ENCODE measurements at places on chromosomes 7 and 10.
A peak's percentile ranks its signal among the peaks of the same experiment; 100 is the strongest.

- DNase-seq: no peak
Observed at GRCh38 chr10:68752711-68753350, 31.8 kb downstream of the CCAR1 start.

GRCh38 chr7:31033674-31034300 lies 18.3 kb upstream of the ADCYAP1R1 start:
- no peak for DNase-seq

- peak; percentile 28 for DNase-seq
Observed at GRCh38 chr7:727104-727805, at the start of gene PRKAR1B. TSS of gene PRKAR1B (minus strand) at chr7:727281. CDS start at chr7:711505, 15,776 bp downstream.

- DNase-seq: no peak
Observed at GRCh38 chr10:58651040-58651439, 138.4 kb downstream of the BICC1 start.

DNA sequence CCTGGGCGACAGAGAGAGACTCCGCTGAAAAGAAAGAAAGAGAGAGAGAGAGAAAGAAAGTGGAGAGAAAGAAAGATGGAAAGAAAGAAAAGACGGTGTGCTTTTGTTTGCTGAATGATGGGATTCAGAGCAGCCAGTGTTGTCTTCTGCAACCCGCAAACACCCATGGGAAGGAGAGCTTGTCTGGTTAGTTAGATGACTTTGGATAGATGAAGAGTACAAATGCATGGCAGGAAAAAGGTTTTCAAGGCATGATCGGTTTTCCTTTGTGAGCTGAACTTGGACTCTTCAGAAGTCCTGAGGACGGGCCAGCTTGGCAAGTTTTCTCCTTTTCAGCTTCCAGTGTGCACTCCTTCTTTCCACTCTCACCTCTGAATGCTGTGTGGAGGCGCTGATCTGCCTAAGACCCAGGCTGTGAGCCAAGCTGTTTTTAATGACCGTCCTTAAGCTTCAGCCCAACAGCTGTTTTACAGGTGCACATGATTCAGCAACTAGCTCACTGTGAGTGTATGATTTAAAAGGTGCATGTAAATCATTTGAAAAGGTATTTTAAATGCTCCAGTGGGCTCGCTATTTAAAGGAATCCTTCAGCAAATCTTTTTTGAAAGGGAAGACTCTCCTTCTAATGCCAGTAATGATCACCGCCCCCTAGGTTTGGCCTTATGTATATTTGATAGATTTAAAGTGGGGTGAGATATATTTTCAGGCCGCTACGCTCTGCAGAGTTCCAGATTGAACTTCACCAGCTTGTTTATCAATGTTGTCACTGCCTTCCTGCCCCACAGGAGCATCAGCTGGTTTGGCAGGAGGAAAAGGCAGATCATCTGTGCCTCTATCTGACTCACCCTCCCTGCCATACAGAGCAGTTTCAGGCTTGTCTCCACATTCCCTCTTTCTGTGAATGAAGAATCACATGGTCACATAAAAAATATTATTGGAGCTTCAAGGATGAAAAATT lies 115.0 kb downstream of the PLXDC2 start:
- no peak for DNase-seq

GRCh38 chr10:99365736-99366135 lies 36.6 kb downstream of the CNNM1 start:
- no peak for DNase-seq

- no peak for DNase-seq
Observed at GRCh38 chr7:21175714-21176113, 252.2 kb upstream of the SP4 start.

Data from activated CD4-positive, alpha-beta T cell treated with anti-CD3 and anti-CD28 coated beads, Interleukin-2, amount 50 U/mL, for 1 hour (primary cell).